ENCODE measurements at places on chromosomes 11 and 22.
A peak's percentile ranks its signal among the peaks of the same experiment; 100 is the strongest.

DNA sequence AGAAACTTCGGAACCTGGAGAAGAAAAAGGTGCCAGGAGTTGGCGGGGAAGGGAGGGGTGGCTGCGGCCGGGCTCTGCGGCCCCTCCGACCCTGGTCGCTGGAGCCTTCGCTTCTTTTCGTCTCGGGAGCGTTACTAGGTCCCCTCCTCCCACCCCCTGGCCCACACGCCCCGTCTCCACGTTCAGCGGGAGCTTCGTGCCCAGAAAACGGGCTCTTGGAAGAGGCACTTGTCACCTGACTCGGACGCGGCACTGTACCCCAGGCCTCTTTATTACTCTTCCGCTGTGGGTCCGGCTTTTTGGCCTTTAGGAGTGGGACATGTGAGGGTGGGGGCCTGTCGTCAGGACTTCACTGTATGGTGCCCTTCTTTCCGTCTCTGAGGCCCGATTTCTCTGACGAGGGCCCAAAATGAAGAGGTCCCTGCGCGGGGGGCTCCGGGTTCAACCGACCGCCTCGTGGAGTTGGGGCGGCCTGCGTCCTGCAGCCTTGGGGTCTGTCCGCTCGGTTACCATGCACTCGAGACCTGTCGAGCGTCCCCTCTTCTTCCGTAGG lies 1.2 kb downstream of the CAPRIN1 start:
- DNase-seq = no peak

DNA sequence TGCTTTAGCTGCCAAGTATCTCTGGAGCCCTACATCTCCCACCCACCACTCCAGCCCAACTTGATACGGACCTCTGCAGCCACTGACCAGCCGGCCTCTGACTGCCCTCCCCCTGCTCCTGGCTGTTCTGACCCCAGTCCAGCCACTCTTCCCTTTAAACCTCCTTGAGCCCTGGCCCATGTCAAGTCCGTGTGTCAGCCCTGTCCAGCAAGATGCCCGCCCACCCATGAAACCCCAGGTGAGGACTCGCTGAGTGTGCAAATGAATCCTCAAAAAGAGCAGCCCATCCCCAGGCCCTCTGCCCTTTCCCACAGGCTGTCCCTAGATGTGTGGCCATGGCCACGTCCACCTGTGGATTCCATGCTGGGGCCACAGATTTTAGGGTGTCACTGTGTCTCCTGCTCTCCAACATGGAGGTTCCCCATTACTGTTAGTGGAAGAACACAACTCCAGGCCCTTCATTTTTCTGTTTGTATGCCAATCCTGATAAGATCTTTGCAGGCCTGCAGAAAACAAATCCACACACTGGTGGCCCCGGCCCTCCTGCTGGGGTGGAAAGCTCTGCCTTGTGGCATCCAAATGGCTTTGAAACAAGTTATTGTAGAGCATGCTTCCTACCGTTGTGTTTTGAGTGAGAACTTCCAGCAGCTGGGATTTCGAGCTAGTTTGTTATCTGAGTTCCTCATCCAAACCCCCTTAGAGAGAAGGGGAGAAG lies 22.7 kb upstream of the ADORA2A start:
- DNase-seq = no peak

- no peak for DNase-seq
Observed at GRCh38 chr22:23152238-23153114, 7.2 kb downstream of the RAB36 start.

- DNase-seq = no peak
Observed at GRCh38 chr11:14638561-14638960, 5.0 kb upstream of the PDE3B start.

DNA sequence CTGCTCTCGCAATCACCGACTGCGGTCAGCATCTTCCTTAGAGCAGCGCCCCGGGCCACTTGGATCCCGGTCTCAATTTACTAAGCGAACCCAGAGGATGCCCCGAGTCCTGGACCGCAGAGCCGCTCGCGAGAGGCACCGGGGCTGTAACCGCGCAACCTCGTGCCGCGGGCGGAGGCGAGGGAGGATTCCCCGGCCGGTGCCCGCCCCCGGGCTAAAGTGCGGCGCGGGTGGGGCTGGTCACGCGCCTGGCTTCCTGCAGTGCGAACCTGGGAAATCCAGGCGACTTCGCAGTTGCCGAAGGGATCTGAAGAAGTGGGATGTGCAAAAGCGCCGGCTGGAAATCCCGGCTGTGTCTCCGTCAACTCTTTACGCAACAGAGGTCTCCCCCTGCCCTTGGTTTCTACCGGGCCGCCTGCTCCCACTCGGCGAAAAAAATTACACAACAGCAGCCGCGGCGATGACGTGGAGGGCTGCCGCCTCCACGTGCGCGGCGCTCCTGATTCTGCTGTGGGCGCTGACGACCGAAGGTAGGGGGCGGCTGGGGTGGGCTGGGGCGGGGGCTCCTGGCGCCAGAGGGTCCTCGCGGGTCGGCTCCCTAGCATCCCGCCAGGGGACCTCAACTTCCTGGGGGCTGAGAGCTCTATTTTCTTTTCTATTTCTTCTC lies at the start of gene NCR3LG1:
NCR3LG1 (plus strand) TSS at position 291 of the 667 bp plus-strand sequence; CDS start at position 461, 170 bp downstream.
- DNase-seq = no peak

DNA sequence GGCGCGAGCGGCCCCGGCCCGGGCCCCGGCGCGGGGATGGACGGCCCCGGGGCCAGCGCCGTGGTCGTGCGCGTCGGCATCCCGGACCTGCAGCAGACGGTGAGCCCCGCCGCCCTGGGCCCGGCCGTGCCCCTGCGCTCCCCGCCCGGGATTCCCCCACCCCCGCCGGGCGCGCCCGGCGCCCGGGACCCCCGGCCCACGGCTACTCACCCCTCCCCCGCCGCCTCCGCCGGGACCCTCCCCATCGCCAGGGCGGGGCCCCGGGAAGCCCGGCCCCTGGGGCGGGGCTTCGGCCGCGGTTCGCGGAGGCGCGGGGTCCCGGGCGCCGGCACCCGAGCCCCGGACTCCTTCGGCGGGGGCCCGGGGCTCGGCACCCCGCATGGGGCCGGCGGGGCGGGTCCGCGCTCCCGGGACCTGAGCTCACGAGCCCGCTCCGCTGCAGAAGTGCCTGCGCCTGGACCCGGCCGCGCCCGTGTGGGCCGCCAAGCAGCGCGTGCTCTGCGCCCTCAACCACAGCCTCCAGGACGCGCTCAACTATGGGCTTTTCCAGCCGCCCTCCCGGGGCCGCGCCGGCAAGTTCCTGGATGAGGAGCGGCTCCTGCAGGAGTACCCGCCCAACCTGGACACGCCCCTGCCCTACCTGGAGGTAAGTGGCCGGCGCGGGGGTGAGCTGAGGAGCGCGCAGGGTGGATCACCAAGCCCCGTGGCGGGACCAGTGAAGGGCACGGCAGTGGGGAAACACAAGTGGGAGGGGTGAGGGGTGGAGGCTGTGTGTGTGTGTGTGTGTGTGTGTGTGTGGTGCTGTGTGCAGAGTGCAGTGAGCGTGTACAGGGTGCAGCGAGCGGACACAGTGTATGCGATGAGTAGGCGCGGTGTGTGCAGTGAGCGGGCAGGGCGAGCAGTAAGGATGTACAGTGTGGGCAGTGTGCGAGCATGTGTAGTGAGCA lies 2.3 kb downstream of the SHANK3 start:
- DNase-seq = no peak

- no peak for DNase-seq
Observed at GRCh38 chr11:6319704-6320410, 444 bp downstream of the CAVIN3 start.

DNA sequence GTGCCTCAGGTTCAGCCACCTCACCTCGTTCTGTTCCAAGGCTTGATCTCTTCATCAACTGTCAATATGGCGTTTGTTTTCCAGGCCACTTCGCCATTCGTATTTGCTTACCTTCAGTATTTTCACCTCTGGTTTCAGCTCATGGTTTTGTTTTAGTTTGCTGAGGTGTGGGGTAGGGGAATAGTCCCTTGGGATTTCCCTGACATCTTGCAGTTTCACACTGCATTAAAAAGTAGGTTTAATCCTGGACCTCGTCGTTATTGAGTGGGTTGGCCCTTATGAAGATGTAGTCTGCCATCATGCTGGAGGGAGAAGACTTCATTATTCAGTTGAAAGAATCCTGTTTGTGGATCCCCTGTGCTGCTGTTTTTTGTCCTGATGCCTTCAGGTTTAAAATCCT lies 46.0 kb downstream of the C11orf91 start:
- peak; percentile 18 for DNase-seq

All from GM12864 (cell line).